CD4-positive, alpha-beta T cell treated with Interleukin-4 for 4 hours (primary cell): ENCODE measurements at places on chromosomes 11 and 22.

DNA sequence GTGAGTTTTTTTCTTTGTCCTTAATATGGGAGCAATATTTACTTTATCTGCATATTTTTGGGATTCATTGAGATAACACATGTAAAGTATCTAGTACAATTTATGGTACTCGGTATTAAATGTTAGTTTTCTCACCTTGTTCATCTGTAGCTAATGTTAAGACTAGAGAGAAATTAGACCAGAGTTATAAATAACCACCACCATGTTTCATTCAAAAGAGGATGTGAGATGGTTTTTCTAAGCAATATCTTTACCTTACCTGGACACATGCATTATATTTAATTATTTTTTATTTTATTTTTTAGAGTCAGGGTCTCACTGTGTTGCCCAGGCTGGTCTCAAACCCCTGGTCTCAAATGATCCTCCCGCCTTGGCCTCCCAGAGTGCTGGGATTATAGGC, 18.4 kb downstream of the ARHGAP42 start:
- no peak for DNase-seq

DNA sequence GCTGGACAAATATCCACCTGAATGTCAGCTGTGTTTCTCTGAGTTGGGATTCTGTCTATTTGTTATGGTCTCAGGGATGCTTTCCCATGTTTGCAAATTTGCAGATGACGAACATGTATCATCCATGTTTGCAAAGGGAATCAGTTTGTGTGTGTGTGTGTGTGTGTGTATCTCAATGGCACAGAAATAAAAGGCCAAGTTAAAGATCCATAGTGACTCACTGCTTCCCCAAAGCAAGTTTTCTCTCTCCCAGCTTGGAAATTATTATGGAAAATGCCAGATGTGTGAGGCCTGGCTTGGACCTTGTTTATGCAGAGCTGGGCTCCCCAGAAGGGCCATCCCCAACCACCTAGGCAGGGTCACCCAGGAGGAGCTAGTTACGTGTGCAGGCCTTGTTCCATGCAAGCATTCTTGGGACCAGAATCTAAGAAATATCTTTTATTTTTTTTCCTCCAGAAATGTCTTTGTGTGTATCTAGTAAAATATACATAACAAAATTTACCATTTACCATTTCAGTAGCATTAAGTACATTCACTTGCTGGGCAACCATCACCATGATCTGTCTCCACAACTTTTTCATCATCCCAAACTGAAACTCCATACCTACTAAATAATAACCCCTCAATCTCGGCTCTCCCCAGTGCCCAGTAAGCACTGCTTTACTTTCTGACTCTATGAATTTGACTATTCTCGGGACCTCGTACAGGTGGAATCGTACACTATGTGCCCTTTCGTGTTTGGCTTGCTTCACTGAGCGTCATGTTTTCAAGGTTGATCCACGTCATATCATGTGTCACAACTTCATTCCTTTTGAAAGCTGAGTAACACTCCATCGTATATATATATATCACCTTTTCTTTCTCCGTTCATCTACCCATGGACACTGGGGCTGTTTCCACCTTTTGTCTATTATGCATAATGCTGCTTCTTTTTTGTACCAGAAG, 56.6 kb upstream of the WNT7B start:
- DNase-seq: no peak

DNA sequence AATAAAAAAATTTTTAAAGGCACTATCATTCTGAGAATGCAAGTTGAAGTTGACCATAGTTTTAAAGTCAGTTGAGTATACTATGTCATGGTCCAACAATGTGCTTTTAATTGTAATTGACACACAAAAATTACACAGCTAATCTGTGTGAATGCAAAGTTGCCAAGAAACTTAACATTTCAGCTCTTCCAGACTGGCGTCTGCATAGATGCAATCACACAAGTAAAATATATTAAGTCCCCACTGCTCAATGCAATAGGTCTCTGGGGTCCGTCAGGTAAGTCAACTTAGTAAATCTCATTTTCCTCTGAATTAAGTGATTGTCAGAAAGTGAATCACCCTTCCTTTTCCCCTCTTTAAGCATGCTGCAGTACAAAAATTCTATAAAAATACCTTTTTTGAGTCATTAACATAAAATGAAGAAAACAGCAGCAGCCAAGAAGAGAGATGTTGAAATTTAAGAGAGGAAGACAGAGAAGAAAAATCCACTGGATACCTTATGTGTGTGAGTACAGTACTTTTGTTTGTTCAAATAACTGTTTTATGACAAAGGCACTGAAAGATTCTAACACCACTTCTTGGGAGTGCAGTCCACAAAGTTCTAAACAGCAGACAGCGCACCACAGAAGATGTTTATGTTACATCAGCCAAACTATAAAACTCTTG, 5.1 kb downstream of the FZD4 start:
- DNase-seq: no peak

DNA sequence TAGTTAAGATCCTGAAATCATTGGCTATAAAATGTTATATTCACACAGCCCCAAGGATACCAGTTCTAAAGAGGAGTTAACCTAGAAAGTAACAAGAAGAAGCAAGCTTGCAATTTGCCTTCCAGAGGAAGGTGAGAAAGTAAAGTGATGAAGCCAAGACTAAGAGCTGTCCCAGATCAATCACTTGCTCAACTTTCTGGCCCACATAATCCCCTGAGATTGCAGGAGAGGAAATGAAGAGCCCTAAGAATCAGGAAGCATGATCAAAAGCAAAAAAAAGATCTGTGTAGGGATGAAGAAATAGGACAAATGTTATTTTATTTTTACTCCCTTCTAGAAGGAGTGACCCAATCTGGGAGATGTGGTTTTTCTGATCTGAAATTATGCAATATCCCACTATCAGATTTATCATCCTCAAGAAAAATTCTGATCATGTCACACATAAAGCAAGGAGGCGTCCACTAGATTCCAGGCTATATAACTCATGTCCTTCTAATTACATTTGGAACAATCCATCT, 180.3 kb upstream of the GUCY1A2 start:
- no peak for DNase-seq

DNA sequence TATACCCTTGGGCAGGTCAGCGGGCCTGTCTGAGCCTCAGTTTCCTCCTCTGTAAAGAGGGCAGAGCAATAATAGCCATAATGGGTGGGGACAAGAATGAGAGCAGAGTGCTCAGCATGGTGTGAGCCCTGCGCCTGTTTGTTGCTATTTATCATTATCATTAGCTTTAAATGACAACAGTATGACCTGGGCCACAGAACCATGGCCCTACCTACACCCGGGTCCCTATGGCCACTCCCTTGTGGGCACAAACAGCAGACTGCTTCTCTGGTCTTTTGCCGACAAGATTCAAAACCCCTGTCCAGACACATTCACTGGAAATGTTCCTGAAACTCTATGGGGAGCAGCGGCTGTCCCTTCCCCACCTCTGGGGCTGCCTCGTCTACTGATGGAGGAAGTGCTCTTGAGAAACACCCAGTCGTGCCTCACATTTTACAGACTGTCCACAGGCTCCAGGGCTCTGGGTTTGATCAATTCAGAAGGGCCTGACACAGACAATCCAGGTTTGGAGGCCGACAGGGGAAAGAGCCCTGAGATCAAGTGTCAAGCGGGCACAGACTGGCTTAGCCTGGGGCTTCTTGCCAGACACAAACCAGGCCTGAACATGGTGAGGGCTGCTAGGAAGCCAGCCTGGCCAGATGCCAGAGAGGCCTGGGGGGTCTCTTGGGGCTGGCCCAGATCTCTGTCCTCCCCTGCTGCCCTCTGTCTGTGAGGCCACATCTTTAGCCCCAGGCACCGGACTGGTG, 112.5 kb upstream of the CD82 start:
- DNase-seq: no peak

DNA sequence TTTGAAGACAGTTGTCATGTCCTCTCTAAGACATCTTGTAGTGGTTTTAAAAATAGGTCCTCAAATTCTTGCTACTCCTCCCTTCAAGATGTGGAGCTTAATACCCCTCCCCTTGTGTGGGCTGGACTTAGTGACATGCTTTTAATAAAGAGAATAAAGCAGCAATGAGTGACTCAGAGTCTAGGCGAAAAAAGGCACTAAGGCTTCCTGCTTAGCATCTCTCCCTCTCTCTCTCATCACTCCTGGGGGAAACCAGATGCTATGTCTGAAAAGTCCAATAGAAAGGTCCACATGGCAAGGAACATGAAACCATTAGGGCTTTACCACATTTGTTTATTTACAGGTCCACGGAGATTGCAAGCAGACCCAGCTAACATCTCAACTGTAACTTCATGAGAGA, 11.7 kb downstream of the SERGEF start:
- DNase-seq: no peak

- DNase-seq: no peak
Observed at GRCh38 chr11:104443387-104443786, 279.4 kb upstream of the PDGFD start.
